ENCODE measurements at places on chromosomes 12 and 14.

GRCh38 chr12:100058482-100059029 is 73.8 kb upstream of the ANKS1B start:
- DNase-seq = peak; percentile 93

DNA sequence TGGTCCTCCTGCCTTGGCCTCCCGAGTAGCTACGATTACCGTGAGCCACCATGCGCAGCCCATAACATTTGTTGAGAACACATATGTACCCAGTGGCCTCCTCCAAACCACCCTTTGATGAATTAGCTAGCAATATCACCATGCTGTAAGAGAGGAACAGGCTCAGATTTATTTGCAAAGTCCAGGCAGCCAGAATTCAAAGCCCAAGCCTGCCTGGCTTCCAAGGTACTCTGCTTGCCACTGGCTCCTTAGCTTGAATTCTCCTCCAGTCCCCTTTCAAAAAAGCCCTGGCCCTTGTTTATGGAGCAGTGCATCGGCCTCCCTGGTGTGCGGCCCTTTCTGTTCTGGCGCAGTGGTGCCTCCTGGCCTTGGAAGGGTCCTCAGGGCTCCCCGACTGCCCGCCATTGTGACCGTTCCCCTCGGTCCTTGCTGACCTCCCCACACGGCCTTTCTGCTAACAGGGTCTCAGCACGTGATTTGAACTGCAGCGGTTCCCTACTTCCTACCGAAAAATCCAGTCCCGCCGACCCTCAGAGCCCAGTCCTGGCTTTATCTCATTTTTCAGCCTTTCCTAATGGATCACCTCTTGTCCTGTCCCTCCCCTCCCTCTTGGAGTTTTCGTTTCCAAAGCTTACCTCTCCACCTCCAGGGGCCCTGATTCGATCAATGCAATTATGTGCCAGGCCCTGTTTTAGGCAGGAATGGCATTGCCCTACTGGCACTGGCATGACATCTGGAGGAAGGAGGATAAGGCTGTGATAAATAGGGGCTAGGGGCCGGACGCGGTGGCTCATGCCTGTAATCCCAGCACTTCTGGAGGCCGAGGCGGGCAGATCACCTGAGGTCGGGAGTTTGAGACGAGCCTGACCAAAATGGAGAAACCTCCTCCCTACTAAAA is 22.0 kb downstream of the SLC25A29 start:
- no peak for DNase-seq

DNA sequence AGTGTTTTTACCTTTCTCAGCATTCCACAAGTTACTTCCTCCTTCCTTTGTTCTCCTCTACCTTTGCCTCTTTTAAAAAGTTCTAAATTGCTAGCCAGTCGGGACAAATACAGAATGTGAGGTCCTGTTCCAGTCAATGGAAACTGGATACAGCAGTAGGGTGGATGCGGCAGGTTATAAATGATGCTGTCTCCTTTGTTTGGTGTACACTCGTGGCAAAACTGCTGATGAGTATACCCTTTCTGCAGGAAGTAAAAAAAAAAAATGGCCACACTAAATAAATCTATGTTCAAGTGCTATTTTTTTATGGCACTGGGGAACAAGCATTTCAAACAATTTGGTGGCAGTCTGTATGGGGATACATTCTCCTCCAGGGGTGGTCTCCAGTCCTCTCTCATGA is 27.5 kb downstream of the KLRK1 start:
- DNase-seq = no peak

- DNase-seq = no peak
These were observed 376.0 kb downstream of the ALG10 start for GRCh38 chr12:34398366-34398705.

DNA sequence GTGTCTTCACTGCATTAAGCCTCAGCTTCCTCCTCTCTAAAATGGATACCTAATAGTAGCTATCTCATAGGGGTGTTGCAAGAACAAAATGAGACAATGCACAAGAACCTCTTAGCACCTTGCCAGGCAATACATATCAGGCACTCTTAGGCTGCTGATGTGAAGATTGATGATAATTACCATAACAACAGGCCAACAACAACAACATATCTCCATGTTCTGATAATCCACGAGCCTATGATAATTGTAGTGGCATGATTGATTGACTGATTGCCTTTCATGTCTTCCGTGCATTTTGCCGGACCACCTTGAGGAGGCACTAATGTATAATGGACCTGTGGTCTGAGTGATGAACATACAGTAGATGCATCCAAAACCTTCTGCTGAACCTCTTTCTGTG is 50.7 kb upstream of the WSCD2 start:
- no peak for DNase-seq

- no peak for DNase-seq
These were observed 215.6 kb upstream of the PPFIA2 start for GRCh38 chr12:81974762-81975161.

GRCh38 chr12:49295082-49295936 is at the start of gene PRPH:
PRPH (plus strand) TSS chr12:49295147; CDS start chr12:49295201, 54 bp downstream.
- no peak for DNase-seq

DNA sequence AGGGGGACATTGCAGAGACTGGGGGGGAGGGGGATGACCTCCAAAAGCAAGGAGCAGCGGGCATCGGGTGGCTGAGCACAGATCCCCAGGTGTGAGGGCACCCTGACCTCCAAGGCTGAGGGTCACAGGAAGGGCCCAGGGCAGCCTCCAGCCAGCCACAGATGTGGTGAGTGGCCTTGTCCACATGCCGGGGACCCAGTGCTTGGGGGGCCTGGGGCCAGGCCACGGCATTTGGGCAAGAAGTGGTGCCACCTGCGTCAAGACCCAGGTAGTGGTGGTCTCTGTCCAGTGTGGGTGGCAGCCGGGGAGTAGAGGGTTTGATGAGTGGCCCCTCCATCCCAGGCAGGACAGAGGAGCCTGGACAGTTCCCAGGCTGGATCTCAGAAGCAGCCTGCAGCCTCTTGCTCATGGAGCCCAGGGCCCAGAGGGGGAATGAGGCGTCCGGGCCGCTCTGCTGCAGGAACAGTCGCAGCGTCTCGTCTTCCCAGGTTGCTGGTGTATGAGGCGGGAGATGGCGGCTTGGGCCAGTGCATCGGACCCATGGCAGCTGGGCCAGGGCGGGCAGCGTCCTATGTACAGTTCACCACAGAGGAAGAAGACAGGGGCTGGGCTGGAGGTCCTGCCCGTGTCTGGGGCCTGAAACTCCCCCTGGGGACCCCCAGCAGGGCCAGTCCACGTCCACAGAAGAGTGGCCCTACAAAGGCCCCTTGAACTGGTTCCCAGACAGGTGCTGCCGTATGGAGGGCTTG is 33.5 kb downstream of the CCNK start:
- DNase-seq = no peak

GRCh38 chr12:11958221-11959091 is 112.3 kb upstream of the BCL2L14 start:
- DNase-seq = peak; percentile 83

- no peak for DNase-seq
These were observed 6.4 kb upstream of the CLEC6A start for GRCh38 chr12:8449355-8449859.

DNA sequence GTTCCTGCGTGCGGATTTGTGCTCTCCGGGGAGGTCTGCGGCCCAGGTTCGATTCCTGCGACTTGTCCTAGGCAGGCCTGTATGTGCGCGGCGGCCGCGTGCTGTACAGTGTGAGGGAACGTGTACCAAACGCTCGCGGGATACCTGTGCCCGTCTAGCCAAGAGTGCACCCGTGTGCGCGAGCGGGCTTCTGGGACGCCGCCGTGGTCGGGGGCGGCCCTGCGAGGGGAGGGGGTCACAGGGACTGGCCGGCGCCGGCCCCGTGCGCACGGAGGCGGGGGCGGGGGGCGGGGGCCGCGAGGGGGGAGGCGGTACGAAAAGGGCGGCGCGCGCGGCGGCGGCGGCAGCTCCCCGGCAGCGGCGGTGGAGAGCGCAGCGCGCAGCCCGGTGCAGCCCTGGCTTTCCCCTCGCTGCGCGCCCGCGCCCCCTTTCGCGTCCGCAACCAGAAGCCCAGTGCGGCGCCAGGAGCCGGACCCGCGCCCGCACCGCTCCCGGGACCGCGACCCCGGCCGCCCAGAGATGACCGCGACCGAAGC is at the start of gene DLK1:
DLK1 (plus strand) TSS at position 343 of the 536 bp plus-strand sequence; CDS start at position 520, 177 bp downstream.
- DNase-seq = no peak

DNA sequence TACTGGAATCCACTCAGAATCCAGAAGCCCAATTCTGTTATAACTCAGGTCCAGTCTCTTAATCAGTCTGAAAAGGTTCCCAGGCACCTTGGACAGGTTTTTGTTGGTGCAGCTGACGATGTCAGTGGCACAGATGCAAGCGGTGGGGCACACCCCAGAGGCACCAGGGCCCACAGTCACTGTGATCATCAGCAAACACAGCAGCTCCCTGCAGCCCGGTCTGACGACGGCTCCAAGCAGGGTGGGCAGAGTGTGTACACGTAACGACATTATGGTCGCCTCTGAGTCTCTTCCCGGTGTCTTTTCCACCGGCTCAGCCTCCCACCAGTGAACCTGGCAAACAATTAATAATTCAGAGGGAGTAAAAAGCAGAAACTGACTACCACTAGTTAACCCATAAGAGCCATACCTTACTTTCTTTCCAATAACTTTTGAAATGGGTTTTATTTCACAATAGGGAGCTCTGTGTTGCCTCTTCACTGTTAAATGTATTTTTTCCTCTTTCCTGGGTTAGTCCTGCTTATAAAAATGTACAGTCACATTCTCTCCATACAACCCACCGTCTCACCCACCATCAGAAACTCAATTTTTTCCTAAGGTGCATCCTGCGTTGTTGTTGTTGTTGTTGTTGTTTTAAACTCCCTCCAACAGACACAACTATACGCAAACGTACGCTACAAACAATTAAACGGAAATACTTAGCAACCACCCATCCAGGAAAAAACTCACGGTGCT is 521 bp upstream of the PCED1B start:
- no peak for DNase-seq

- DNase-seq = no peak
These were observed 12.4 kb downstream of the TBC1D30 start for GRCh38 chr12:64836856-64837255.

- DNase-seq = no peak
These were observed 1.9 kb upstream of the RFX4 start for GRCh38 chr12:106580671-106581508.

- no peak for DNase-seq
These were observed 41.2 kb downstream of the TMEM132D start for GRCh38 chr12:129862561-129863175.

DNA sequence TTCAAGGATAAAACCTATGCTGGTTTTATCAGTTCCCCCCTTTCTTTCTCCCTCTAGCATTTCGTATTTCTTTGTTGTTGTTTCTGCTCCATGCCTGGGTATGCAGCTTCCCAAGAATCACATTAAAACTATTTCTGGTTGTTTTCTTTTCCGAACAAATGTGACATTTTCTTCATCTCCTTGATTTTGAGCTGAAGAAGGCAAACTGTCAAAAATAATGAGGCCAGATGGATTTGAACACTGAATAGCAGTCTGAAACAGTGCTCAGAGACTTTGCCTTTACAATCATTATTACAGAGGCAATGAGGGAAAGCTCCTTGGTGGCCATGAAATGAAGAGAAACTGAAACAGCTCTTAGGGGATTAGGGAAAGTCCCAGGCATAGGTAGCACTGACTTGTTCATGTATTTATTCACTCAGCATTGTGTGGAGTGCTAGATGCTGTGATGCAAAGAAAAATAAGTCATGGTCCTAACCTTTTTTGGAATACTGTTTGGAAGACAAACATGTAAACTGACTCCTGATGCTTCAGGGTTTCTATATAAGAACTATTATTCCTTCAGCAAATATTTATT is 319.5 kb downstream of the FUT8 start:
- DNase-seq = no peak

DNA sequence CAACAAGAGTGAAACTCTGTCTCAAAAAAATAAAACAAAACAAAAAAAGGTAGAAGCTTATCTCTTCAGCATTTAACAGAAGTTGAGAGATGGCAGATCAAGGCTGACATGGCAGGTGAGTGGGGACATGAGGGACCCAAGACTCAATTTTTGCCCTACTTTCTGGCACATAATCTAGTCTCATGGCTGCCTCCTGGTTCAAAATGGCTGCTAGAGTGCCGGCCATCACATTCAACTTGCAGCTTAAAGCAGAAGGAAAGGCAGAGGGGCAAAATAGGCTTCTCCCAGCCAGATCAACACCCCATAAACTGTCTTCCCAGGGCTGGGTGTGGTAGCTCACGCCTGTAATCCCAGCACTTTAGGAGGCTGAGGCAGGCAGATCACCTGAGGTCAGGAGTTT is 784.9 kb downstream of the MED13L start:
- DNase-seq = no peak

- DNase-seq = no peak
These were observed 532 bp downstream of the NOC4L start for GRCh38 chr12:132144810-132145168.

GRCh38 chr12:81089412-81089811 is 11.5 kb downstream of the ACSS3 start:
- no peak for DNase-seq

- DNase-seq = no peak
These were observed 161.7 kb upstream of the PARP11 start for GRCh38 chr12:4034921-4035320.

DNA sequence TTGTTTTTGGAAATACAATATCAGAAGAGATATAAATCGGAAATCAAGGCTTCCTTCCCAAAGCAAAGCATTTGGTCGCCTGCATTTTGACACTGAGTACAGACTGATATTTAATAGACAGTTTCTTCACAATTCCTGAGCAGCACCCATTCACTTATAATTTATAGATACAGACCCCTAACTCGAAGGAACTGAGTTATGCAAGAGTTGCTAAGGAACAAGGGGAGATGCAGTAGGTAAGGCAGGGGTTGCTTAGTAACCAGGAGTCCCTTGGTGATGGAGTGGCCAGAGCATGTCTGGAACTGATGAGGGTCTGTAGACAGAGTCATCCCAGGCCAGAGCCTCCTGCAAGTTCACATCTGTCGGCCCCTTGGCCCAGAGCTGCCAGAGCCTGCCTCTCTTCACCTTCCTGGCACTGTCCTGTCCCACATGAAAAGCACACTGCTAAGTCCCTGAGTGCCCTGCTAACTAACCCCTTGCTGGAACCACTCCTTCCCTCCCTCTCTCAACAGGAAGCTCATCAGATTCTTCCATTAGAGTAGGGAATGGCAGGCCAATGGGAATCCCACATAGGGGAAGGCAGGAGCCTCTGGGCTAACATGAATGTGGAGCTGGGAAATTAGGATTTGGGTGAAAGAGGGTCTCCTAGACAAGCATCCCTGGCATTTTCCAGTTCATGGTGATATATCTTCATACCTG is 3.6 kb upstream of the DHRS2 start:
- DNase-seq = no peak

GRCh38 chr14:92897922-92898565 is 24.9 kb upstream of the CHGA start:
- DNase-seq = no peak

- DNase-seq = peak; percentile 25
These were observed 874 bp downstream of the CDC42BPB start for GRCh38 chr14:103056322-103057027.

- no peak for DNase-seq
These were observed 98.6 kb downstream of the VRK1 start for GRCh38 chr14:96895658-96896271.

All from fibroblast of skin of left biceps (primary cell).